ENCODE measurements at places on chromosomes 4 and X.

DNA sequence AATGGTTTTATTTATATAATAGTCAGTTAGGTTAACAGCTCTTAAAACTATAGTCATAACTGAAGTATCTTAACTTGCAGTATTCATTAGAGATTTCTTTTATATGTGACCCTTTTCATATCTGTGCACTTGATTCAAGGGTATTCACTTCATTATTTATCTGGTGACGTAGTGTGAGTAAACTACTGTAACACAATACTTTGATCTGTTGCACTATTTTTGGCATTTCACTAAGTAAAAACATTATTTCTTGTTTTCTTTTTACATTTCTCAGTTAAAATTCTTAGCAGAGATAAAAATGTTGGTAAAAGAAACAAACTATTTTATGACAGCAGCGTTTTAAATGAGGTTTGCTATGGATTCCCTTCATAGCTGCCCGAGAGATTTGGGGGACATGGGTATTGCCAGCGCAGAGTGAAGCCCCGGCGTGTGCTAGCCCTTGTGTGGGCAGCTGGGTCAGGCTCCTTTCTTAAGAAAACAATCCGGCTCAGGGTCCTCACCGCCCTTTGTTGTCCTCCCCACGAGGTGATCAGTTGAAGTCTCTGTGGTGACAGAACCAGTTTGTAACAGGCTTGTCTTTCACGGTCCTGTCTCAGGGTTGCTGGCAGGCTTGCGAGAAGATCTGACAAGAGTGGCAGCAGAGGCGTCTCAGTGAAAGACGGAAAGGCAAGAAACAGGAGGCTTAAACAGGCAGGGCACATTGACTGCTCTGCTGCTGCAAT, 293.4 kb downstream of the BMPR1B start:
- no peak for DNase-seq

GRCh38 chr4:73730292-73730691, 10.1 kb upstream of the CXCL8 start:
- DNase-seq: no peak

DNA sequence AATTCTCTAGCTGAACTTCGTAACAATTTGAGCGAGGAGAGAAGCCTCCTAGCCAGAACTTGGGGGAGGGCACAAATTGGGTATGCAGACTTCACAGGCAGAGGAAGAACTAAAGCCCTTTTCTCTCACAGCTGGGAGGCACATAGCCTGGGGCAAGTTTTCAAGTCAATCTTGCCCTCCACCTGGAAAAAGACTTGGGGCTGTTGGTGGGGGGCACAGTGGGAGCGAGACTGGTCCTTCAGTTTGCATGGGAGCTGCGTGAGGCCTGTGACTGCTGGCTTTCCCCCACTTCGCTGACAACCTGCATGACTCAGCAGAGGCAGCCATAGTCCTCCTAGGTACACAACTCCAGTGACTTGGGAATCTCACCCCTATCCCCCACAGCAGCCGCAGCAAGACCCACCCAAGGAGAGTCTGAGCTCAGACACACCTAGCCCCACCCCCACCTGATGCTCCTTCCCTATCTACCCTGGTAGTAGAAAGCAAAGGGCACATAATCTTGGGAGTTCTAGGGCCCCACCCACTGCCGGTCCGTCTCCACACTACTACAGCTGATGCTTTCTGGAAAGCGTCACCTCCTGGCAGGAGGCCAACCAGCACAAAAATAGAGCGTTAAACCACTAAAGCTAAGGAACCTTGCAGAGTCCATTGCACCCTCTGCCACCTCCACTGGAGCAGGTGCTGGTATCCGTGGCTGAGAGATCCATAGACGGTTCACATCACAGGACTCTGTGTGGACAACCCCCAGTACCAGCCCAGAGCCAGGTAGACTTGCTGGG, 160.8 kb downstream of the CBLL2 start:
- no peak for DNase-seq

DNA sequence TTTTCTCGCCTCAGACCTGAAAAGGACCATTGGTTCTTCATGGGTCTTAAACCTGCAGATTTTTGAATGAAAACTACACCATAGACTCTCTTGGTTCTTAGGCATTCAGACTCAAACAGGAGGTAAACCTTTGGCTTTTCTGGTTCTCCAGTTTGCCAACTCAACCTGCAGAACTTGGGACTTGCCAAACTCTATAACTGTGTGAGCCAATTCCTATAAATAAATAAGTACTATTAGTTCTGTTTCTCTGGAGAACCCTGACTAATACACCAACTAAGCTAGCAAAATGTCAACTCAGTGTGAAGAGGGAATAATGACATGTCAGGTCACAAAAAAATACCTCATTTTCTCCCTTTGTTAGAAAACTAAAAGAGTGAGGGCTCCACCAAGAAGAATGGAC, 374.6 kb downstream of the RAB28 start:
- no peak for DNase-seq

DNA sequence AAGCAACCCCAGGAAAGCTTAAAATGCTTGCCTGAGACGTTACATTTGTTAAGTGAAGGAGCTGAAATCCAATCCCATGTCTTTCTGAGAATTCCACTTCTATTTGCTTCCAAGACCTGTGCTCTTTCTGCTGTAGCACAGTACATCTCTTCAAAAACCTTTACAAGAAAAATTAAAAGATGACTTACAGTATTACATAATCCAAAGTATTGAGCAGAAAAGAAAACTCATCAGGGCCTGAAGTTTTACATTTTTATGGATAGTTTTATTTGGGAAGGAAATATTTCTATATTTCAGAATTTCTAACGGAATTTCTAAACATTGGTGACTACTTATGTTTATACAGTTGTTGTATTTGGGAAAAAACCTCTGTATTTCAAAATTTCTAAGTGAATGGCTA, 276.3 kb downstream of the TENM3 start:
- DNase-seq: no peak

- no peak for DNase-seq
Measured at GRCh38 chr4:137543648-137544047, 11.4 kb upstream of the PCDH18 start.

DNA sequence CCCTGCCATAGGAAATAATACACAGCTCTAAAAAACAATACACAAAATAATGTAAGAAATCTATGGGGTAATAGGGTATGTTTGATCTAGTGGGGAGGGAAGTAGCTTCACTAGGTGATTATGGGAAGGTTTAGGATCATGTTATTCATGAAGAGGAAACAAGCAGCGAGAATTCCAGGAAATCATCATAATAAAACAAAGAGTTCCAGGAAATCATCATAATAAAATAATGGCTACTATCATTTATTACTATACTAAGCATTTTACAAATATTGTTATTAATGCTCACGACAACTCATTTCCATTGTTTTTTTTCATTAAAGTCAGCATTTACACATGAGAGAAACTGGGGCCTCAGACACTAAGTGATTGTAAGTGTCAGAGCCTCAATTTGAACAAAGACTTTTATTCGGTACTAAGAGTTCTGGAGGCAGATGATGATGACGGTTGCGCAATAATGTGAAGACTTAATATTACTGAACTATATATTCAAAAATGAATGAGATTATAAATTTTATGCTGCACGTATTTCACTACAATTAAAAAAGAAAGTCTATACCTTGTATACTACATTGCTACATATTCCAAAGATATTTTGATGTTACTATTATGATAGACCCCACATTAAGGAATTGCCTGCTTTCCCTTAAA, 12.2 kb upstream of the CXCL8 start:
- no peak for DNase-seq

DNA sequence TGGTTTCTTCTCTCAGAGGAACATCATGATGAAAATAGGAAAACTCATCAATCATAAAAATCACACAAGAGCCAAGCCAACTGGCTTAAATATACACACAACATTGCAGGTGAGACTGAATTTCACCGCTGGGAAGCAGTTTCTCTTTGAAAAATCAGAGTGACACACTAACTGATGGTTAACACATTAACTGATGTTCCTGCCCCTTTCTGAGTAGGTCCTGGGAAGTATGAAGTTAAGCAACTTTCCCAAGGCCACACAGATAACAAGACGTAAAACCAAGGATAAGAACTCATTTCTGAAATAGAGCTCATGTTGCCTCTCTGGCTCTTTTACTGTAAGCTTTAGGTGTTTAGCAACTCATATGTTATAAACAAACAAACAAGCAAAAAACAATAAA, 813.7 kb upstream of the HS3ST1 start:
- no peak for DNase-seq

GRCh38 chrX:17012465-17012864, 66.0 kb downstream of the REPS2 start:
- no peak for DNase-seq

GRCh38 chr4:77861495-77861894, 1.1 kb upstream of the MRPL1 start:
- DNase-seq: no peak

DNA sequence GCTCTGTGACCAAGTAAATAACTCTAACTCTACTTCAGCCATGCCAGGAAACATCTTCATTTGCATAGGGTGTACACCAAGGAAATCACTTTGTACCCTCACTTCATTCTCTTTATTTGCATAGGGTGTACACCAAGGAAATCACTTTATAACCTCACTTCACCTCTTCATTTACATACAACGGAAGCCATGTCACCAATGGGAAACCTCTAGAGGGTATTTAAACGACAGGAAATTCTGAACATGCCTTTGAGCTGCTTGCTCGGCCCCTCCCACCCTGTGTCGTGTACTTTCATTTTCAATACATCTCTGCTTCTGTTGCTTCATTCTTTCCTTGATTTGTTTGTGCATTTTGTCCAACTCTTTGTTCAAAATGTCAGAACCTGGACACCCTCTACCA, 848.1 kb upstream of the FRG1 start:
- DNase-seq: no peak

- DNase-seq: no peak
Measured at GRCh38 chrX:119828446-119828845, 24.3 kb downstream of the UPF3B start.

DNA sequence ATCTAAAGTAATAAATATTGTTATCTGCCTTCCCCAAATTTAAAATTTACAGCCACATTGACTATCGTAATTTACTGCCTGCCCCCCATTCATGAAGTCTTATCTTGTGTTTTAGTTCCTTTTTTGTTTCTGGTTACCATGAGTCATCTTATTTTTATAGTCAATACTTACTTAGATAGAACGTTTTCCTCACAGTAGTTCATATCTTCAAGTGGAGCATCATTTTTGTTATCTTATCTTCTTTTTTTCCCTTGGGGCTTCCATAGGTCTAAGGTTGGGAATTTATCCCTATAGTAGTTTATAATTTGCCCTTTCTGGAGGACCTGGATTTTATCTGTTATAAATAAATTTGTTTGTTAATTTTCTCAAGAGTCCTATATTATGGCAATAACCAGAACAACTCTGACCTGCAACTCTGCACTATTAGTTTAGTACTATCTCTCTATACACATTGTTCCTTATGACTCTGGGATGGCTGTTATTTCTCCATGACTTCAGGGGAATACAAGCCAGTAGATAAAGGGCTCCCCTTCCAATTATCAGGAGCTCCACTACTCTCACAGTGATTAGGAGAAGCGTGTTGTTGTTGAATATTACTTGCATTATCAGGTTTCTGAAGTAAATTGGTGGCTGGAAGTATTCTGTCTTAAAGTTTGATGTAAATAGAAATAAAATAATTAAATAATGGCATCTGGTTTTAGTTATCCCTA, 330.6 kb downstream of the GALNTL6 start:
- no peak for DNase-seq
